ENCODE measurements at places on chromosomes 3 and 15. TPM values are rescaled to one million over a fixed set of nuclear protein-coding genes. Genes with fewer than 3 reads are reported as not detected.

The LPP gene
- 31.6 TPM for total RNA-seq

- DNase-seq = no peak
Observed at GRCh38 chr15:96369825-96370621, 39.5 kb downstream of the NR2F2 start.

- DNase-seq = no peak
Observed at GRCh38 chr3:22318325-22318724, 567.3 kb upstream of the ZNF385D start.

- DNase-seq = no peak
Observed at GRCh38 chr3:59981377-59981776, 931.6 kb upstream of the CFAP20DC start.

DNA sequence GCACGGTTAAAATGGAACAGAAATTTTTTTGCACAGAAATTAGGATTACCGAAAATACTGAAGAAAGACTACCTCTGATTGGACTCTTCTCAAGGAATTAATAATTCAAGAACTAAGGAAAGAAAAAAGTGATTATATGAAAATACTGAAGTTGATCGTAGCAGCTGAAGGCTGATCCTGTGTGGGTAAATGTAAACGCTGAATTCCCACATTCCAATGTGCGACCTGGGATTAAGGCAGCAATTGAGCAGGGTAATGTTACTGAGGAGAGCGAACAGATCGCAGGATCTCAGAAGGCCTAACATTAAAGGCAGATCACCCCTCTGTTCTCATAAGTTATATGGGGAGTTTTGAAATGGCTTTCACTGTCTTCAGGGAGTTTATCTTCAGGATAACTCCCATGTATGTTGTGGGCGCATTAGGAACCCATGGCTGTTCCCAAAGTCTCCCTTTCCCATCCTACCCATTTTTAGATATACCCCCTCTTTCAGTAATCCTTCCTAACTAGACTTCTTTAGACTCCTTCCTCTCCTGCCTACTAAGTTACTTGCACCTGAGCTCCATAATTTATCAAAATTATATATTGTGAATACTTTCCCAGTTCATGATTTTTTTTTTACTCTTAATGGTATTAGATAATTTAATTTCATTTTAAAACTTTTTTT, 1.0 kb upstream of the UBL7 start:
- DNase-seq = no peak

DNA sequence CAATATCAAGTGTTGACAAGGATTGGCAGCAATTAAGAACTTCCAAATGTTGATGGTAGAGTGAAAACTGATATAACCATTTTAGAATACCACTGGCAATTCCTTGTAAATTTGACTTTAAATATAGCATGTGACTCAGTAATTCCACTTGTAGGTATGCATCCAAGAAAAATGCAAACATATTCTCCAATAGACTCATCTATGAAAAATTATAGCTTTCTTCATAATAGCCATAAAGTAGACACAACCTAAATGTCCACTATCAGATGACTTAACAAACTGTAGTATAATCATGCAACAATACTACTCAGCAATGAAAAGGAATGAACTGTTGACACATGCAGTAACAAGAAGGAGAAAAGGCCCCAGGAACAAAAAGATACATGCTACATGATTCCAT, 988.1 kb downstream of the FHIT start:
- DNase-seq = no peak

The HYAL1 gene
- 0.26 TPM for total RNA-seq

The SERINC4 gene
- total RNA-seq = 0.10 TPM

- peak; percentile 24 for DNase-seq
Observed at GRCh38 chr3:94360987-94361386, 298.1 kb downstream of the NSUN3 start.

The SUSD5 gene
- total RNA-seq = 10.1 TPM

Data from myocyte (in vitro differentiated cells).